Ammon's horn (tissue), 1 donor: ENCODE measurements at places on chromosomes 7 and 10.
A peak's percentile ranks its signal among the peaks of the same experiment; 100 is the strongest.

GRCh38 chr10:2979306-2979705, 88.0 kb upstream of the PFKP start:
- DNase-seq: peak; percentile 67

GRCh38 chr7:156178857-156179256, 366.6 kb upstream of the SHH start:
- no peak for DNase-seq

DNA sequence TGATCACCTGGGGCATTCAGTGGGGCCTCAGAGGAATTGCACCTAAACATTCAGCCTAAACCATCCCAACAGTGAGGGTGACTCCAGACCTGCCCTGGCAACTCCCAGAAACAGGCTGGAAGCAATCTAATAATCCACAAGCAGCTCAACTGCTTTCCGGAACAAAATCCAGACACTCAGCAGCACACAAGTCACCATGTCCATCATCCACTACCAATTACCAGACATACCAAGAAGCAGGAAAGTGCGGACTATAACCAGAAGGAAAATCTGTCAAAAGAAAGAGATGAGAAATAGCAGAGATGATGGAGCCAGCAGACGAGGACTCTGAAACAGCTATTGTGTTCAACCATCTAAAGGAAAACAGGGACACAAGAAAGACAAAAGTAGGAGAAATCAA, 342.6 kb upstream of the ZMIZ1 start:
- DNase-seq: no peak

- no peak for DNase-seq
These were observed 272.0 kb downstream of the POU6F2 start for GRCh38 chr7:39249635-39250152.

- DNase-seq: no peak
These were observed 66.6 kb downstream of the GPR37 start for GRCh38 chr7:124698964-124699363.

- no peak for DNase-seq
These were observed 594.2 kb downstream of the KCNMA1 start for GRCh38 chr10:77043420-77043763.
